ENCODE measurements at places on chromosomes 7 and 10. TPM values are rescaled to one million over a fixed set of nuclear protein-coding genes. Genes with fewer than 3 reads are reported as not detected.

The GHRHR gene
- total RNA-seq = not detected

The NUPR2 gene
- total RNA-seq = not detected

DNA sequence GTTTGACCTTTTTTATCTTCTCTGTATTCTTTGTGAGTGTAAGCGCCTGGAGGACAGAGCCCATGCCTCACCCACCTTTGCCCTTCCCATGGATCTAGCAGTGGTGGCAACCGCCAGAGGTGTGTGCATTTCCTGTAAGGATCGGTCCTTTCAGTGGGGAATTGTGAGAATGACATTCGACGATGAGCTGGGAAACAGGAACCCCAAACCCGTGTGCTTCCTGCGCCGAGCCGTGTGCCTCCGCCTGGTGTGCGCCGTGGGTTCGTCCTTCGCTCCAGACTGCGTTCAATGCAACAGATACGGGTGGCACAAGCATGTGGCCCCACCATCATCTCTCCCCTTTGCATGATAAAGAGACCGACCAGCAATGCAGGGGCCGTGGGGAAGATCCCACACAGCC, 1.7 kb upstream of the DIP2C start:
- DNase-seq = no peak

GRCh38 chr10:129020651-129021330, 446.2 kb upstream of the MGMT start:
- DNase-seq = no peak

DNA sequence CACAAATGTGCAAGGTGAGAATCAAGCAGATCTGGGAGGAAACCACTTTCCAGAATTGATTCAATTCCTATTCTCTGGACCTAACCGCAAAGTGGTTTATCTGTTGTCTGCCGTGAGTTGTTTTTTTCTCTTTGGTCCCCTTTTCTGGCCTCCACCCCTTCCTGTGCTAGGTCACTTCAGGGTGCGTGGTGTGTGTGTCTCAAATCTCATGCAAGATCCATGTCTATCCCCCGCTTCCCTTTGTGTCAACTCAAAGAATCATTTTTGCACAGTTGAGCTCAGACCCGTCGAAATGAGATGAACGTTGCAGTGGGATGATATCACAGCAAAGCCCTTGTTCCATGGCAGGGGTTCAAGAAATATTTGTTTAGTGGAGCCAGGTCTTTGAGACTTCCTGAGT, 184.5 kb downstream of the GATA3 start:
- DNase-seq = no peak

DNA sequence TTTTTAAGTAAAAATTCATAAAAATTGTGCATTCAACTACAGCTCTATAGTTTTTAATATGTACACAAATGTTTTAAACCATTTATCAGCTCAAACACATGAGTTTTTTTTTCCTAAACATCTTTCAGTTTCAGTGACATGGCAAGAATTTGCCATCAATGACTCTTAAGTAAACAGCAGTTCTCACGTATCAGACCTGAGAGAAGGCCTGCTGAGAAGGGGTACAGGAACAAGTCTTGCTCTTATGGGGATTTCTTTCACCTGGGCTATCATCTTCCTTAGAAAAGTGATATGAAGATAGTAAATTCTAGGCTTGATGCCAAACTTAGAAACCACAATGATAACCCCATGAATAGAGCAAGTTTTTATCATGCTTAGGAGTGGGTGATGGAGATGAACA, 467.8 kb downstream of the ARL4A start:
- DNase-seq = no peak

DNA sequence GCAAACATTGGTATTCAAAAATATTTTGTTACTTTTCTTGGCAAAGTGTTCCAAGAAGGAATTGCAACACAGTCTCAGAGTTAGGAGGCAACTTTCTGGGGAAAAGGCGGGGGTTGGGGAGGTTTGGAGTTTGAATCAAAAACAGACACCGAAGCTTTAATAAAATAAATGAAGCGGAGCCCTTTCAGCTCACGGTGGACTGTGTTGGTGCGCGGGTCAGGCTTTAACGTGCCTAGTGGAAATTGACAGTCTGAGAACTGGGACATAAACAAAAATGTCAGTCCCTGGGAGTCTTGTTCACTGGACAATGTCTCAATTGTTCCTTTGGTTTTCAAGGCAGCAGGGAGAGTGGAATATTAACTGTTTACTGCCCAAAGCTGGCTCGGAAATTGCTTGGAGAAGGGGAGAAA, 109.3 kb downstream of the TCF7L2 start:
- no peak for DNase-seq

DNA sequence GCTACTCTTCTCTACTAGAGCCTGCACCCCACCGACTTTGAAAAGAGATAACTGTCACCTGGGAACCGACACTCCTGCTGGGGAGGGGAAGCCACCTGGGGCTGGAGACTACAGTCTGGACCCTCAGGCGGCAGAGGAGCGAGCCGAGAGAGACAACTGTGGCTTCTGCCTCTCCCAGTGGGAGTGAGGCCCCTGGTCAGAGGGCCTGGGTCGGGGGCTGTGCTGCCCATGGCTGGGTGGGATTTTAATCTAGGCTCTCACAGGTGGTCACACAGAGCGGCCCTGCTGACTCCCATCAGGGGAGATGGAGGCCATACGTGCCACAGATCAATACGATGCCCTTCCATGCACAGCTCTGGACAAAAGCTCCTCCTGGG, 372.1 kb downstream of the DNAJB6 start:
- DNase-seq = no peak

DNA sequence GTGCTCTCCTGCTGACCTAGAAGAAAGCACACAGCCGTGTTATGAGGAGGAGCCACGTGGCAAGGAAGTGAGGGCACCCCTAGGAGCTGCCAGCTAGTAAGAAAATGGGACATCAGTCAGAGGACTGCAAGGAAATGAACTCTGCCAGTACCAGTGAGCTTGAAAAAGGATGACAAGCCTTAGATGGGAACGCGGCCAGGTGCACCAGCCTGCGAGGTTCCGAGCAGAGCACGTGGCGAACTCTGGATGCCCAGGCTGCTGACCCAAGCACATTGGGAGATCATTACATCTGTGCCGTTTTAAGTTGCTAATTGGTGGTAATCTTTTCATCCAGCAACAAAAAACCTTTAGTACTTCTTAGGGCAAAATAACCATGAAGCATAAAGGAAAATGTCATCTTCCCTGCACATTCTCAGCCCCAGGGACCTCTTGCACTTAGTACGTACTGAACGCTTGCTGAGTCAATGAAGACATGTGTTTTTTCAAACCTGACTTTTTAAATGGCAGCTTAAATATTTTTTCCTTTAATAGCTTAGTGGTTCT, 69.4 kb downstream of the AMZ1 start:
- peak; percentile 39 for DNase-seq

DNA sequence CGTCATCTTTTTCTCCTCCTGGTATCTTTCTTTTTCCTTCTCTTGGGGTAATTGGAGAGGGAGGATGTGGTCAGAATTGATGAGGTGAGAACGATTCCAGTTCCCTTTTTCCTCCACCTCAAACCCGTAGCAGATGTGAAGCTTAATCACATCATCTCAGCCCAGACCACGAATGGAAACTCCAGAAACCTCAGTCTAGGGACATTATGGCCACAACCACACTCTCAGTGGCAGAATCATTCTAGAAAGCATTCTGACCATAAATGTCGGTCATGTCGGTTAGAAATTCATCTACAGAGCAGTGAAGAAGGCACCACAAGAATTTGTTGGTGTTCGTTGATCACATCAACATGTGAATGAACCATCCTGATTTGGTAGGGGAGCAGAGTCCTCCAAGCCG, 78.7 kb downstream of the GATA3 start:
- DNase-seq = no peak

GRCh38 chr7:76216381-76217082, 14.8 kb downstream of the SRRM3 start:
- DNase-seq = no peak

DNA sequence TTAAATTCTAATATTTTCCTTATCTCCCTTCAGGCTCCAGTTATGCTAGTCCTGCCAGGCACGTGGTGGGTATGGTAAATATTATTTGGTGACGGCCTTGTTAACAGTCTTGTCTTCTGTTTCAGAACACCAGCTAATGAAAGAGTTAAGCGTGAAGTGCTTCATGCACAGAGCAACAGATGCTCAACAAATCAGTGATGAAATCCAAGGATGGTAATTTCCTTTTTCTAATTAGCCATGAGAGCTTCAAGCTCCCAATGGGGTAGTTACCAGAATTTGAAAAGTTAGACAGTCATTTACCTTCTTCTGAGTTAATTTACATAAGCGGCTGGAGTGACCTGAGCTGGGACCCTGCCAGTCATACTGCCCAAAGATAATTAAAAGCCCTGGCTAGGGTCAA, 1.9 kb upstream of the OTUD1 start:
- DNase-seq = no peak

GRCh38 chr7:139768249-139768824, 9.5 kb downstream of the HIPK2 start:
- no peak for DNase-seq
